IPS-NIHi11 (cell line): ENCODE measurements at places on chromosomes 11 and 22.
A peak's percentile ranks its signal among the peaks of the same experiment; 100 is the strongest.

DNA sequence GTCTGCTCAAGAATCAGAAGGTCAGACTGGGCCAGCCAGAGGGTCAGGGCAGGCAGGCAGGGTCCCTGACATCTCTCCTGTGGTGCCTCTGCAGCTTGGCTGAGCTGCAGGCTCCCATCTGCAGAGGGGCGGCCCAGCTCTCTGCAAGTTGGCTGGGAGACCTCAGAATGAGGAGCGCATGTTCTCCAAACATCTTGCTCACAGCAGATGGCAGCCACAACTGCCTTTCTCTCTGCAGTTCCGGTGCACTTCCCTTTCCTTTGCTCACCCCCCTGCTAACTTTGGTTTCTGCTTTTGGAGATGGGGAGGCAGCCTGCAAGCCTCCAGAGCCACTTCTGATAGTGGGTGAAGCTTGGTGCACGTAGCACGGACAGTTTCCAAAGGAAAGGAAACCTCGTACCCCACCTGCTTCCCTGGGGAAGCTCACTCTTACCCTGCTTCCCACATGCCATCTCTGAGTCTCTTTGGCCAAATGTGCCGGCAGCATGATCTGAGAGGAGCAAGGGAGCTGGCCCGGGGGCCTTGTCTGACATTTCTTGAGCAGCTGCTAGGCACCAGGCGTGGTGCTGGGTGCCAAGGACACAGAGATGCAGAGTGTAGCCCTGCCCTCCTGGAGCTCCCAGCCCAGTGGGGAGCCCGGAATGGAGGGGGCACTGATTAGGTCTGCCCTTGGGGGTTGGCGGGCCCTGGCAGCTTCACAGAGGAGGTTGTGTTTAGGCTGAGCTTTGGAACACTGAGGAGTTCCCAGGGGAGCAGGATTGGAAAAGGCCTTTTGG, 18.2 kb downstream of the DAGLA start:
- no peak for DNase-seq

- no peak for DNase-seq
Measured at GRCh38 chr22:43080616-43081015, 8.6 kb downstream of the TTLL1 start.

DNA sequence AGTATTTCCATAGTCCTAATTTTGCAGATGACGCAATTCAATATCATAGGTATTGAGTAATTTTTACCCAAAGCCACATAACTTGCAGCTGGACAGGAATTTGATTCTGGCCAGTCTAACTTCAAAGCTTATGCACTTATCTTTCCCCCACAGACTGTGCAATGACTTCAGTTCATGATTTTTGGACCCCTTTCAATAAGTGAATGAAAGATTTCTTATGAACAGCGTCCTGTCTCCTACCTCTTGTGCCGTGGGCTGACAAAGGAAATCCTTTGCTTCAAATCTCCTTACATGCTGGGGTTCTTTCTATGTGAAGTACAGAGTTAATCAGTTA, 217.7 kb upstream of the KIRREL3 start:
- no peak for DNase-seq

DNA sequence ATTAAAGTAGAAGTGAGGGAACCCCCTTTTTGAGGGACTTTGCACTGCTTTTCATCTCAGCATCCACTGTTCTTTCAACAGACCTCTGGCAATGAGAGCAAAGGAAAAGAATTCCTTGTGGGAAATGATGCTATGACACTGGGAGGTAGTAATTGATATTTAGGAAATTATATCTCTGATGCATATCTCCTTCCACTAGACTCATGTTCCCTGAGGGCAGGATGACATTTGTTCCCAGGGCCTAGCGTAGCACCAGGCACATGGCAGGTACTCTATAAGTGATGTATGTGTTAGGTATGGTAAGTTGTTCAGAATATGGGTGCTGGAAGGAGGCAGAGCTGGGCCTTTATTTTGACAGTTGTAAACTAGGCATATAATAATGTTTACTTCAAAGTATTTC, 142.9 kb downstream of the CCDC81 start:
- DNase-seq: no peak

DNA sequence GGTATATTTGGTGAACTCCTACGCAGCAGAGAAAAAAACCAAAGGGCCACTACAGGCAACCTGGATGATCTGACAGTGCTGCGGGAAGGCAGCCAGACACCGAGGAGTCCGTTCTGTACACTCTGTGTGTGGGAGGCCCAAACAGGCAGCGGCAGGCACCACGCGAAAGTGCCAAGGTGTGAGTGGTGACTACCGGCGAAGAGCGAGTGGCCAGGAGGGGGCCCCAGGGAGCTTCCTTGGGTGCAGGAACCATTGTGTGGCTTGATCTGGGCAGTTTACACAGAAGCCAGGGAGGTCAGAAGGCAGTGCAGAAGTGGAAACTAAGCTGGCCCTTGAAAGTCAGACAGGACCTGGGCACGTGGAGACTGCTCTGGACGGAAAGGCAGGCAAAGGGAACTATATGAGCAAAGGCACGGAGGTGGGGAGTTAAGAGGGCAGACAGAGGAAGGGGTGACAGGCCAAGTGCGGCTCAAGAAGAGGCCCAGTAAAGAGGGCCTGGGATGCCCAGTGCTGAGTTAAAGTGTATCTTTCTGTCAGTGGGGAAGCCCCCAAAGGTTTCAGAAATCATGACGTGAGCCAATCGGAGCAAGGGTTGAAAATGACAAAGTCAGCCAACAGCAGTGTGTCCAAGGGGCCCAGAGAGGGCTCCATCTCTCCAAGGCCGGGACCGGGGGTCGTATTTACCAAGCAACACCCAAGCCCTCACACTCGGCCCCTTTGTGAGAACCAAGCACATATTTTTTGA, 10.6 kb downstream of the TMEM184B start:
- DNase-seq: peak; percentile 80

GRCh38 chr11:70262951-70263350, 7.5 kb upstream of the PPFIA1 start:
- no peak for DNase-seq

- DNase-seq: no peak
Measured at GRCh38 chr11:60955571-60955970, 3.6 kb upstream of the SLC15A3 start.

GRCh38 chr11:73729594-73730206, 31.2 kb downstream of the RAB6A start:
- peak; percentile 60 for DNase-seq

DNA sequence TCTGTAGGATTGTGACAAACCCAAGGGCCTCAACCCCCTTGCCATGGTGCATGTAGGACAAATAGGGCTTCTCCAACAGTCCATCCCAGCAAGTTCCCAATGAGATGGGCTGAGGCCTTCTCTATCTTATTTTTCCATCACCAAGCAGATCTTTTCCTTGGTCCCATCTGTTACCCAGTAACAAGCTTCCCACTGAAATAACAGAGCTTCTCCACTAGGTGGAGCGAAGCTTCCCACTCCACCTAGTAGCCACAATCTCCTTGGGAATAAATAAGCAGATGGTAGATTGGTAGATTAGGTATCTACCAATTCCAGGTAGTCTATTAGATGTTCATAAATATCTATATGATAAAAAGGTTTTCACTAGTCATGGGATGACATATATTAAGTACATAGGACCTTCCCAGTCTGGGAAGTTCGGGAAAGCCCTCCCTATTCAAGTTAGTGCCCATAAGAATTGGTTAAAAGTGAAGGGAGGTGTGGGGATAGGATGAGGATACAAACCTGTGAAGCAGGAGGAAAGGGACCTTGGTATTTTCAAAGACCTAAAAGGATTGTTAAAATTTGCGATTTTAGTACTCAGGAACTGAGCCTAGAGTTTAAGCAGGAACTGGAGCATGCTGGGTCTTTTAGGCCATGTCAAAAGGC, 5.9 kb upstream of the OR52L1 start:
- peak; percentile 64 for DNase-seq

- DNase-seq: no peak
Measured at GRCh38 chr22:24486501-24486921, 8.6 kb upstream of the UPB1 start.

- no peak for DNase-seq
Measured at GRCh38 chr11:75424396-75424795, 8.6 kb downstream of the KLHL35 start.

DNA sequence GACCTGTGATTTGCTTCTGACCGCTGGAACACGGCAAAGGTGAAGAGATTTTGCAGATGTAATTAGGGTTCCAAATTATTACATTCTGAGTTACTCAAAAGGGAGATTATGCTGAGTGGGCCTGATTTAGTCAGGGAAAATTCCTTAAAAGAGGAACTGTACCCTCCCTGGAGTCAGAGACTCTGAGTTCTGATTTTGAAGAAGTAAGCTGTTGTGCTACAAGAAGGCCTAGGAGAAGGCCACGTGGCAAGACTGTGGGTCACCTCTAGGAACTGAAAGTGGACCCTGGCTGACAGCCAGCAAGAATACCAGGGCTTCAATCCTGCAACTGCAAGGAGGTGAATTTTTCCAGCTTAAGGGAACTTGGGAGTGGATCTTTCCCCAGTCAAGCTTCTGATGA, 45.3 kb downstream of the CHRDL2 start:
- DNase-seq: no peak

GRCh38 chr22:33391298-33391697, 333.1 kb upstream of the SYN3 start:
- no peak for DNase-seq

DNA sequence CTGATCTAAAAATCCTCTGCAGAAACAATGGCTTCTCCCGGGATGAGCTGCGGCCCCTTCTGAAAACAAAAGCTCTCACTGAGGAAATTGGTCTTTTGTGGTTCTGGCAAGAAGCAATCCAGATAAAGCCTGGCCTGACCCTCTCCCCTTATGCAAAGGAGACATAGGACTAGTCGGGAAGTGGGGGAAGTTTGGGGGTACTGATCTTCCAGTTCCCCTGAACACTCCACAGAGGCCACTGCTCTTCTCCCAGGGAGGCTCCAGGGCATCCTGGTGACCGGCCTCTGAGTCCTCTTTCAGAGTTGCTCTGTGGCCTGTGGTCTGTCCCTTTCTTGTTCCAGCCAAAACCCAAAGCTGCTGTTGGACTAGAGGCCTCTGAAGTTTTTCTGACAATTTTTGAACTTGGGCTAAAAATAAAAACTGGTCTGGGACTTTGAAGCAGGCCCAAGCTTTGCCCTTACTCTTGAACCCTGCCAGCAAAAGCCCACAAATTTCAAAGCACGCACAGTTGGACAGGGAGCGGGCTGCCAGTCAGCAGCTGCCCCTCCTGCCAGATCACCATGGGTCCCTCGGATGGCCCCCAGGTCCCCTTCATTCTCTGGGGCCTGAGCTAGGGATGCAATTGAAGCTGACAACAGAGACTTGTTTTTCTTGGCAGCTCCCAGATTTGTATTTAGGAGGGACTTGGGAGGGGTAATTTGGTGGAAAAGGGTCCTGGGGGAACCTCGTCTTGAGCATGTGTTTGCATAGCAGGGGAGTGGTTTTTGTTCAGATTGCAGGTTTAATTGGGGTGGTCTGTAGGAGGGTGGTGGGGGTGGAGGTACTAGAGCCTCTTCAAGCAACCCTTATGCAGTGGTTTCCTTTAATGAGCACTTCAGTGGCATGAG, 381.6 kb upstream of the CADM1 start:
- no peak for DNase-seq

GRCh38 chr22:20242393-20243175, 25.5 kb downstream of the RTN4R start:
- DNase-seq: no peak

- DNase-seq: peak; percentile 54
Measured at GRCh38 chr22:38454353-38455075, 485 bp downstream of the KCNJ4 start.

DNA sequence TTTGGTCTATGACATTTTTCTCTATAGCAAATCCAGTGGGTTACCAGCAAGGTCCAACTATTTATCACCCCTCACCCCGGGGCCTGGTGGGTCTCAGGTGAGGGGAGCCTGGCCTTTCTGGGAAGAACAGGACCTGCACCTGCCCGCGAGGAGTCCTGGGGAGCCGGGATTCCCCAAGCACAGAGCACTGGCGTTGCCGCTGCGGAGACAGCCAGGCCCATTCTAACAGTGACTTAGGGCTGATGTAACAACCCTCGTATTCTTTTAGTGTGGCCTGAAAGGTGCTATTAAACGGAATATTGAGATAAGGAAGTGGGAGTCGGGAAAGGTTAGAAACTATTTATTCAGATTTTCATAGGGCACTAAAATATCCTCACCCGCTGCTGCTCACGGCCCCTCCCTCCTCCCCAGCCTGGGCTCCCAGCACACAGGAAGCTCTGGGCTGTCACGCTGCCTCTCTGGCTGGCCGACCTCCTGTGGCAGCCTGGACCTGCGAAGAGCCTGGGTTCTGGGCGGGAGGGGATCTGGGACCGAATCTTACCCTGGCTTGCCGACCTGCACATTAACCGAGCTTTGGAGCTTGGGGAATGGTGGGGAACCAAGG, 141.2 kb downstream of the MIAT start:
- DNase-seq: no peak

DNA sequence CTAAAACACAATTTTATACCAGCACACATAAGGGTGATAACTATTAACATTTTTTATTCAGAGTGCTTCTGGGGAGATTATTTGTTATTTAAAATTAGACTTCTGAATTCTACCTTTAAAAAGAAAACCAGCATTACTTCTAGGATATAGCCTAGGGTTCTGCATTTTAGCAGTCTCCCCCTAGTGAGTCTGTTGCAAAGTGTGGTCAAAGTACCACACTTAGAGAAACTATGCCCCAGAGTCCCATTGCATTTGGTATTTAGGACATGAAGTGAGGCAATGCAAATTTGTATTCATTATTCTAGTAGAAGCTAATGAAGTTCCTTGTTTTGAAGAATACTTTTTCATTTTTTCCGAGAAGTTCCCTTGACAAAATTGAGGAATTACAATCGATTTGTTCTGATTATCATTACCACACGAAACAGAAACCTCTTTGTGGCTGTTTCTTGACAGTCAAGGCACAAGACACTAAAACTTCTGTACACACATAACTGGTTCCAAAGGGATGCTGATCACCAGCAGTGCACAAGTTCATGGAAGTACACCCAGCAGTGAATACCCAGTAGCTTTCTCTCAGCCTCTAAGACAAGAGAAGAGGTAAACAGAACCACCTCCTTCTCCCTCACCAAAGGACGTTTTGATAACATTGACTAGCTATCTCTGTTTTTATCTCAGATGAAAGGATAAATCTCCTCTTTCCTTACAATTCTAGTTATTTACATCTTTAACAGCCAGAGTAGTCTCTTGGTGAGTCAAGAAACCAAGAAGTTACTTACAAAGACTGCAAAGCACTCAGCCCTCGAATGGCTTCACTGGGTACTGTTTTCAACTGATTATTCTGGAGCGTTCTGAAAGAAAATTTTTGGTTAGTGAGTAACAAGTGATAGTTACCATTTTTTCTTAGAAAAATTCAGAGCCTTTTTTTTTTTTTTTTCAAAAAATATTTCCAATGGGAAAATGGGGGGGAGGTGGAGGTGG, 27.6 kb upstream of the CCDC34 start:
- no peak for DNase-seq

DNA sequence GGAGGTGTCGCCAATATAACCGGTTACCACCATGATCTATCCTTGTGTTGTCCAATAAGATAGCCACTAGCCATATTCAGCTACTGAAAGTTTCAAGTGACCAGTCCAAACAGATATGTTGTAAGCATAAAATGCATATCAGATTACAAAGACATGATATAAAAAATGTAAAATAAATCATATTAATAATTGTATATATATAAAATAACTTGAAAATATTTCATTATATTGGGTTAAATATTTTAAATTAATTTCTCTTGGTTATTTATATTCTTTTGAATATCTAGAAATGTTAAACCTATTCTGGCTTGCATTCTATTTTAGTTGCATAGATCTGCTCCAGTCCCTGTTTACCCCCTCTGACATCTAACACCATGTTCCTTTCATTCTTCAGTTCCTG, 121.7 kb upstream of the SEZ6L start:
- no peak for DNase-seq

- DNase-seq: peak; percentile 52
Measured at GRCh38 chr22:45317551-45318167, 7.9 kb downstream of the FAM118A start.

GRCh38 chr11:17691976-17692375, 27.4 kb upstream of the MYOD1 start:
- DNase-seq: no peak

- DNase-seq: peak; percentile 97
Measured at GRCh38 chr22:45645526-45646414, 25.9 kb upstream of the ATXN10 start.
